ENCODE measurements at places on chromosomes 11 and 22.

GRCh38 chr22:22825213-22825593, 62.4 kb upstream of the IGLL5 start:
- DNase-seq = no peak

DNA sequence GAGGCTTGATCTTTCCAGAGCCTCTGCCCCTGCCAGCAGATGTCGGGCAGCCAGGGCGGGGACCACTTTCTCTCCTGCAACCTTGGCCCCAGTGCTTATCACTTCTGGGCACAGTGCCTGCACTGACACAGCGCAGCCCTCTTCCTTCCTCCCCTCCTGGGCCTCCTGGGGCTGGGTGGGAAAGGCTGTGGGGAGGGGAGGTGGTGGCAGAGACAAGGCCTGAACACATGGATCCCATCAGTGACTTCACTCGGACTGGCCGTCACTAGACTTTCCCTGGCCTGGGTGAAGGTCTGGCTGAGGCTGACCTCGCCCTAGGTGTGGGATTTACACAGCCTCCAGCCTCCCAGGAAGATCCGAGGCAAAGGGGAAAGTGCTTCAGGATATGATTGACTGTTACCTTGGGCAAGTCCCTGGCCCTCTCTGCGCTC, 68.1 kb downstream of the LRRC32 start:
- no peak for DNase-seq

- DNase-seq = no peak
Observed at GRCh38 chr11:28924004-28924403, 815.8 kb downstream of the METTL15 start.

GRCh38 chr11:58222721-58223120, 6.0 kb downstream of the OR10Q1 start:
- DNase-seq = no peak

DNA sequence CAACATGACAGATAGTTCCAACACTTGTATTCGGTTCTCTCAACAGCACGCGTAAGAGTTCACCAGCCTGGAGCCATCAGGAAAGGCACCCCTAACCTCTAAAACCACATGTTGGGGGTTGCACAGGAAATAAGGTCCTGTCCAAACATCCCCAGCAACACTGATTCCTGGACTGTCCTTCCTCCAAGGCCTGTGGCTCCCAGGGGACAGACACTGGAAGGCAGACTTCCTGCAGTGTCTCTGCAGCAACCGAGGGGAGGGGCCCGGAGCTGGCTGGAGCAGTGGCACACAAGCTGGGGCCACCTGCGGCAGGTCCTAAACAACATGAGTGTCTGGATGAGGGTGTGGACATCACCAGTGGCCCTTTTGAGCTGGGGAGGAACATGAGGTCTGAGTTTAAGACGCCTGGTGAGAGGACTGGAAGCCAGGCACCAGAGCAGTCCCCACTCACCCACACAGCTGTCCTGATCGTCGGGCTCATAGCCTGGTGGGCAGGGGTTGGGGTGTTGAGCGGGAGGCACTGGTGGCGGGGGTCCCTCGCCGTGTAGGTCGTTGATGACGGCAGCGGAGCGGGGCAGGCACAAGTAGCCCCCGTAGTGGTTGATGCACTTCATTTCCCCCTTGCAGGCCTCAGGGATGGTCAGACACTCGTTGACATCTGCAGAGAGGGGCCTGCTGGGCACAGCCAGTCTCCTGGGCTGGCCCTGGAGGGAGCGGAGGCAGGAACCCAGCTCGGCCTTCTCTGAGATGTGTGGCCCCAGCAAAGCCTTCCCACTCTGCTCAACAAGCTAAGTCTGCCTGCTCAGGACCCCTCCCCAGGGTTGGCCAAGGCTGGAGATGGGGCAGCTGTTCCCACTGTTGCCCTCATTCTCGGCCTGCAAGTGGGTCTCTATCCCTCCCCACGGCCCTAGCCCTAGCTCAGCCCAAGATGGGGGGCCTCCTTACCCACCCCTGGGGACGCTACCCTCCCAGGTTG, 1.6 kb downstream of the EFEMP2 start:
- no peak for DNase-seq

DNA sequence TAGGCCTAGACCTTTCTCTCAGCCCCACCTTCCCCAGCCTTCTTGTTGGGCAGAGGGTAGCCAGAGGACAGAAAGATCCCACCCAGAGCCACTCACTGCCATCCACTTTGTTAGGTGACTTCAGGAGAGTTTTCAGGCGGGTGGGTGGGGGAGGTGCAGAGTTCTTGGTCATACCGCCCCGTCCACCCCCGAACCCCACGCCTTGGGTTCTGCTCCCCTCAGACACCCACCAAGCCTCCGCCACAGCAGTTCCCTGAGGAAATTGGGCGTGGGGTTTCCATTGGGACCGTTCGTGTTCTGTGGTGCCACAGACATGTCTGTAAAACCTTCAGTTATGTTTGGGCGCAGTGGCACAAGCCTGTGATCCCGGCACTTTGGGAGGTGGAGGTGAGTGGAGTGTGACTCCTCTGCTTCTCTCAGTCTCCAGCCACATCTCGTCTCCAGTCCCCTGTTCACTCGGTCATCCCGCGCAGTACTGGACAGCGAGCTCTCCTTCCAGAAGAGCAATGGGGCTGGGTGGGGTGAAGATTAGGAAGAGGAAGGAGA, 1.5 kb downstream of the MIF start:
- no peak for DNase-seq

- DNase-seq = peak; percentile 62
Observed at GRCh38 chr11:44927174-44927661, 23.5 kb downstream of the TP53I11 start.

- no peak for DNase-seq
Observed at GRCh38 chr11:69403556-69404215, 77.8 kb upstream of the LINC01488 start.

Data from activated CD4-positive, alpha-beta T cell treated with anti-CD3 and anti-CD28 coated beads, Interleukin-10, Interleukin-2, amounts not matched to agents 100 ng/mL and 50 ng/mL, durations not matched to agents 16 hours and 8 hours (primary cell).